ENCODE measurements at places on chromosomes 5 and 9.
A peak's percentile ranks its signal among the peaks of the same experiment; 100 is the strongest.

- DNase-seq = no peak
Observed at GRCh38 chr5:6482735-6483134, 34.1 kb downstream of the UBE2QL1 start.

- peak; percentile 80 for DNase-seq
Observed at GRCh38 chr5:97534166-97534565, 351.1 kb upstream of the RIOK2 start.

GRCh38 chr5:152378730-152379129 is 26.3 kb downstream of the NMUR2 start:
- DNase-seq = no peak

DNA sequence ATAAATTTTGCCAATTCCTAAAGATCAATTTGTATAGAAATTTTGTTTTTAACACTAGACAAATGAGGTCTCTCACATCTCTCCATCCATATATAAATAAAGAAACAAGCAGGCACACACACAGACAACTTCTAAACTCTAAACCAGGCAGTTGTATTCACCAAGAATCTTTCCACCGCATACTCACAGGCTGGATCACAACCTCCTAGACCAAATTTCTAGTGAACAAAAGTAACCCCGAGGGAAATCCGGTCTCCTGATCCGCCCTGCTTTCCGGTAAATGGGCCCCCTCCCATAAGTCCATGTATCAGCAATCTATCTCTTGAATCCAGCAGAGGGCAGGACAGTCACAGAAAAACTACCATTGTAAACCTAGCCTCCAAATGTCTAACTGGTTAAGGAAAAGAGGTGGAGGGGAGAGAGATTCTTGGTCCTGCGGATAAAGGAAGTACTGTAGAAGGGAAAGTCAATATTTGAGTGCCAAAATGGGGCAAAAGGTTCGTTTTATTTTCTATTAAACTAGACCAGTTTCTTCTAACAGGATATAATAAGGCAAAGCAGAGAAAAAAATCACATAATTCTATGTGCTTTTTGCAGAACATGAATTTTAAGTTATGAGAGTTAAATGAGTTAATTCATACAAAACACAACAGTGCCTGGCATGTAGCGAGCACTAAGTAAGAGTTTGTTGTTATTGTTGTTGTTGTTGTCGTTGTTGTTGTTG is 4.8 kb upstream of the SMU1 start:
- peak; percentile 81 for DNase-seq

GRCh38 chr9:26939955-26940711 is 6.9 kb downstream of the PLAA start:
- no peak for DNase-seq

- DNase-seq = no peak
Observed at GRCh38 chr9:99832558-99832864, 10.8 kb downstream of the NR4A3 start.

GRCh38 chr5:31944684-31945445 is 229.3 kb downstream of the GOLPH3 start:
- DNase-seq = no peak
